A673 (cell line): ENCODE measurements at places on chromosomes 16 and 17. TPM values are rescaled to one million over a fixed set of nuclear protein-coding genes. Genes with fewer than 3 reads are reported as not detected.

DNA sequence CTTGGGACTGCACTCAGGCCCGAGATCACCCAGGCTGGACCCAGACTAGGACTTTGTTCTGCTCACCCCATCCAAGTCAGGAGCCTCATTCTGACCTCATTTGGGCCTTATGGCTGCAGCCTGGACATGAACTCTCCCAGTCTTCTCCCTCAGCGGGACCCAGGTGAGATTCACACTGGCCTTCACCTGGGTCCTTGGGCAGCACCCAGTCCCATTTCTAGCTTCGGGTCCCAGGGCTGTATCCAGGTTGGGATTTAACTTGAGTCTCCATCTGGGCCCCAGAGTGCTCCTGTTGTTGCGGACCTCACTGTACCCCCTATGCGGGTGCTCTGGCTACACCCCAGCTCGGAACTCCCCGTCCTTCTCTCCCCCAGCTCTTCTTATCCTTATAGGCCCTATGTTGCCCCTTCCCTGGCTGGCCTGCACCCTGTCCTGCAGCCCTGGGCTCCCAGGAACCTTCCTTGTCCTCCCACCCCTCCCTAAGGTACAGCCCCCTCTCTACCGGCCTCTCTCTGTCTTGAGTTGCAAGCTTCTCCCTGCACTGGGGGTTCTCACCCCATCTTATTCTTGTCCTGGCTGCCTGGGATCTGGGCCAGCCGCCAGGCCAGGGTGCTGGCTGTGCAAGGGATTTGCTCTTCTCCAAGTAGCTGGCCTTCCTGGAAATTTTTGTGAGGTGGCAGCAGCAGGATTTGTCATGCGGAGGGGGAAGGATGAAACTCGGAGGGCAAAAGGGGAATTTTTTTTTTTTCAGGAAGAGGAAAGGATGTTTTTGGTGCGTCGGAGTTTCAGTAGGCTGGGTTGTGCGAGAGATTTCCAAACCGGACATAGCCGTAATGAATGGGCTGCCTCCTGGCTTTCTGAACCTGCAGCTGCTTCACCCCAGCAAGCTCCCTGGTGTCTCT lies 904 bp downstream of the MAP2K3 start:
- H3K27me3 ChIP-seq: no peaks in the 10 kb centered on the region
- peak overlapping the region; percentile 88 for H3K4me3 ChIP-seq
- peak; percentile 30 for DNase-seq
- H3K4me1 ChIP-seq: peaks cover 36% of the 10 kb centered on the region
- peak overlapping the region; percentile 94 for H3K27ac ChIP-seq
- no peaks in the 10 kb centered on the region for H3K36me3 ChIP-seq

- H3K4me1 ChIP-seq: peaks cover under 1% of the 10 kb centered on the region
- H3K27ac ChIP-seq: no peak overlapping the region
- H3K36me3 ChIP-seq: peaks cover 93% of the 10 kb centered on the region
- DNase-seq: no peak
- no peaks in the 10 kb centered on the region for H3K27me3 ChIP-seq
- no peak overlapping the region for H3K4me3 ChIP-seq
These were observed 6.8 kb downstream of the ELOB start for GRCh38 chr16:2770057-2770951.

DNA sequence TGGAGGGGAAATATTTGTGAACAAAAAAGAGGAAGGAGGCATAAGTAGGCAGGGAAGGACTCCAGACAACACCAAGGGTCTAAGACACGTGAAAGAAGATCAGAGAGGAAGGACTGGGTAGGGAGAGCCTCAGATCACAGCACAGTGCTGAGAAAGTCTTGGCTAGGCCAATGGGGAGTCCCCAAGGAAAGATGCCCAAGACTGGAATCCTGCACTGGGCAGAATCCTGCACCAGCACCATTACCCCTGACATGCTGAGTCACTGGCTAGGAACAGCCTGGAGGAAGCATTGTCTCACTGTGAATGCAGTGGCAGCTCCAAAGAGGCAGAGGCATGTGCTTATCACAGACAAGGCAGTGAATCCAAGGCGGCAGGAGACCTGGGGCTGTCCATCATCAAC lies 19.2 kb downstream of the CLEC19A start:
- H3K4me1 ChIP-seq: no peaks in the 10 kb centered on the region
- no peak for DNase-seq
- H3K27ac ChIP-seq: no peak overlapping the region
- no peaks in the 10 kb centered on the region for H3K36me3 ChIP-seq
- no peak overlapping the region for H3K4me3 ChIP-seq

DNA sequence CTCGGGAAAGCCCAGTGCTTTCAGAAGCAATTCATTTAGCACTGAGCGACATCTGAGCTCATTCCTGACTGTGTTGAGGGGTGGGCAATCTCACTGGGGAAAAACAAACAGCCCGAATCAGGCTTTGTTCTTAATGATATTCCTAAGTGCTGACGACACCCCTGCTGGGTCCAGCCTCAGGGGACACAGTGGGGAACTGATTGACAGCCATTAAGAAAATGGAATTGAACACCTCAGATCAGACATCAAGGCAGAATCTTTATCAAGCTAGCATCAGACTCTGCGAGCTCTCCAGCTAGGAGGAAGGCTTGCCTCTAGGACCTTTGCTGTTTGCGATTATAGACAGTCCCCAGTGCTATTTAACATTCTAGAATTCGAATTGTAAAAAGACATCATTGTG lies 22.5 kb upstream of the LYRM9 start:
- H3K4me1 ChIP-seq: no peaks in the 10 kb centered on the region
- no peak overlapping the region for H3K27ac ChIP-seq
- H3K4me3 ChIP-seq: no peak overlapping the region

DNA sequence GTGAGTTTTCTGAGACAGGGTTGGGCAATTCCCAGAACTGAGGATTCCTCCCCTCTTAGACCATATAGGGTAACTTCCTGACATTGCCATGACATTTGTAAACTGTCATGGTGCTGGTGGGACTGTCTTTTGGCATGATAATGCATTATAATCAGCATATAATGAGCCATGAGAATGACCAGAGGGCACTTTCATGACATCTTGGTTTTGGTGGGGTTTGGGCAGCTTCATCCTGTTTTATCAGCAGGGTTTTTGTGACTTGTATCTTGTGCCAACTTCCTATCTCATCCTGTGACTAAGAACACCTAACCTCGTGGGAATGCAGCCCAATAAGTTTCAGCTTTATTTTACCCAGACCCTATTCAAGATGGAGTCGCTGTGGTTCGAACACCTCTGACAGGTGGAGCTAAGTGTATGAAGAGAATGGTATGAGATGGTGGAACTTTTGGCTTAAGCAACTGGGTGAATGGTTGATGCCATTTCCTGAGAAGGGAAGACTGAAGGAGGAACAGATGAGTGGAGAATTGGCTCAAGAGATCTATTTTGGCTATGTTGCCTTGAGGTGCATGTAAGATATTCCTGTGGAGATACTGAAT lies 217.3 kb downstream of the RAB11FIP4 start:
- H3K27me3 ChIP-seq: no peaks in the 10 kb centered on the region
- H3K27ac ChIP-seq: no peak overlapping the region
- H3K4me3 ChIP-seq: no peak overlapping the region

GRCh38 chr17:27920569-27920968 lies 27.4 kb upstream of the LYRM9 start:
- H3K4me3 ChIP-seq: no peak overlapping the region
- H3K27ac ChIP-seq: no peak overlapping the region
- no peak for DNase-seq
- H3K36me3 ChIP-seq: no peaks in the 10 kb centered on the region

DNA sequence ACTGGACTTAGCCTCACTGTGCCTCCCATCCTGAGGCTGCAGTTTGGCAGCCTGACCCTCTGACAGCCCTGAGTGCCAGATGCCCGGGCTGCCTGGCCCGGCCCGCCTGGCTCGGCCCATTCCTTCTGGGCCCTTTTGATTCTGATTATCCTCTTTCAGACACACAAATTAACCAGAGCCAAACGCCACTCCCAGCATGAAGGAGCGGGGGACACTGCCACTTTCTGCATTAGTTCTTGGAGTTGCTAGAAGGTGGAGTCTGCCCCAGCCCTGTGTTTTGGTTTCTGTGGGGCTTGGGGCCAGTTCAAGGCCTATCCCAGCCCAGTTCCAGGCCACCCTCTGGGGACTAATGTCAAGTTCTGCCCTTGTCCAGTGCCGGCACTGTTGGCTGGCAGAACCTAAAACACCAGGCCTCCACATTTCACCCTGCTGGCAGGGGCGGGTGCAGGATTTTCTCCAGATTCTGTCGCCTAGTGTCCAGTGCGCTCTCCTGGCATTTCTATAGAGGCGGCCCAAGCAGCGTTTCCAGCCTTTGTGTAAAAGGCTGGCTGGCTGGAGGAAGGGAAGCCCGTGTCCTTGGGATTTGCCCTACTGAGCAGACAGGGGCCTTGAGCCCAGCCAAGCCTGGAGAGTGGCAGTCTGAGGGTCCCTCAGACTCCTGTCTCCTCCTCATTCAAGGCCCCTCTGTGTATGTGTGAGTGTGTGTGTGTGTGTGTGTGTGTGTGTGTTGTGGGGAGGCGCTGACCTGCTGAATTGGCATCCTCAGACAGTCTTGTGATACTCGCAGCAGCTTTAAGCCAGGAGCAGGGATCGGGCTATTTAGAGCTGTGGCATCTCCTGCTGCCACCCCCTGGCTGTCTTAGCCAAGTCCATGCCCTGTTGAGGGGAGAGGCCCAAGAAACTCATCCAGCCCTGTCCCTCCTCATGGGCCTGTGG lies 21.4 kb downstream of the PLCD3 start:
- H3K4me3 ChIP-seq: no peak overlapping the region
- no peaks in the 10 kb centered on the region for H3K27me3 ChIP-seq
- H3K36me3 ChIP-seq: no peaks in the 10 kb centered on the region
- no peaks in the 10 kb centered on the region for H3K4me1 ChIP-seq

- H3K27ac ChIP-seq: peak overlapping the region; percentile 70
- peak overlapping the region; percentile 86 for H3K4me3 ChIP-seq
- H3K4me1 ChIP-seq: peaks cover 24% of the 10 kb centered on the region
- no peaks in the 10 kb centered on the region for H3K27me3 ChIP-seq
- H3K36me3 ChIP-seq: no peaks in the 10 kb centered on the region
These were observed 982 bp downstream of the DBNDD1 start for GRCh38 chr16:90018297-90018651.

- H3K27ac ChIP-seq: peak overlapping the region; percentile 79
- H3K4me1 ChIP-seq: peaks cover 36% of the 10 kb centered on the region
- H3K4me3 ChIP-seq: no peak overlapping the region
- H3K36me3 ChIP-seq: no peaks in the 10 kb centered on the region
- no peaks in the 10 kb centered on the region for H3K27me3 ChIP-seq
These were observed 389.2 kb upstream of the SALL1 start for GRCh38 chr16:51540259-51540658.

DNA sequence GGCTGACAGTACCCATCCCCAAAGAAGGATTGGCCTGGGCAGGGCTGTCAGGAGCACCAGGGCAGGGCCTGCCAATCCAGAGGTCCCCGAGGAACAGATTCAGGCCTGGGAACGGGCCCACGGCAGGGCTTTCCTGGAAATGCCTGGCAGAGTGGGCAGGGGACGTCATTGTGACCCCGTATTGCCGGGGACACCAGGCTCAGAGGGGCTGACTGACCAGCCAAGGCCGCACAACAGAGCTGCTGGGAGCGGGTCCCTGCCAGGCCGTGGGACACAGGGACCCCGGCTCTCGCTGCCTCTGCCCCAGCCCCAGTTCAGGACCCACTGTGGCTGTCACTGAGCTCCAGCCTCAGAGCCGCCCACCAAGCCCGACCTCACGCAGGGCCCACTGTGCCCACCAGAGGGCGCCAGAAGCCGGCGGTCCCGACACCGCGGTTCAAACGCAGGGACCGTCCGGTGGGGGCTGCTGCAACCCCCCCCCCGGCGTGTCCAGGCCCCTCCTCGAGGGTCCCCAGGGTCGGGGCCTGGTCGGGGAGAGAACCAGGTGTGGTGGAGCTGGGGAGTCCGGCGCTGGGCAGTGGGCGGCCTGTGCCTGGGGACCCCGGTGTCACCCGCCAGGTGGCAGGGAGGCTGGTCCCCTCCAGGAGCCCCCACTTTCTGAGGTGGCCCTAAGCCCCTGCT lies 15.2 kb upstream of the SSTR5 start:
- DNase-seq: peak; percentile 57
- no peak overlapping the region for H3K27ac ChIP-seq
- H3K36me3 ChIP-seq: no peaks in the 10 kb centered on the region
- H3K4me3 ChIP-seq: no peak overlapping the region
- H3K4me1 ChIP-seq: no peaks in the 10 kb centered on the region

GRCh38 chr16:88855176-88855575 lies 1.6 kb downstream of the GALNS start:
- H3K27ac ChIP-seq: no peak overlapping the region
- DNase-seq: no peak
- H3K4me1 ChIP-seq: peaks cover 3% of the 10 kb centered on the region
- H3K36me3 ChIP-seq: peaks cover 8% of the 10 kb centered on the region

GRCh38 chr17:81323411-81323868 lies 28.3 kb upstream of the SLC38A10 start:
- H3K4me1 ChIP-seq: peaks cover 4% of the 10 kb centered on the region
- H3K36me3 ChIP-seq: no peaks in the 10 kb centered on the region
- H3K27me3 ChIP-seq: no peaks in the 10 kb centered on the region
- H3K27ac ChIP-seq: no peak overlapping the region
- no peak for DNase-seq

DNA sequence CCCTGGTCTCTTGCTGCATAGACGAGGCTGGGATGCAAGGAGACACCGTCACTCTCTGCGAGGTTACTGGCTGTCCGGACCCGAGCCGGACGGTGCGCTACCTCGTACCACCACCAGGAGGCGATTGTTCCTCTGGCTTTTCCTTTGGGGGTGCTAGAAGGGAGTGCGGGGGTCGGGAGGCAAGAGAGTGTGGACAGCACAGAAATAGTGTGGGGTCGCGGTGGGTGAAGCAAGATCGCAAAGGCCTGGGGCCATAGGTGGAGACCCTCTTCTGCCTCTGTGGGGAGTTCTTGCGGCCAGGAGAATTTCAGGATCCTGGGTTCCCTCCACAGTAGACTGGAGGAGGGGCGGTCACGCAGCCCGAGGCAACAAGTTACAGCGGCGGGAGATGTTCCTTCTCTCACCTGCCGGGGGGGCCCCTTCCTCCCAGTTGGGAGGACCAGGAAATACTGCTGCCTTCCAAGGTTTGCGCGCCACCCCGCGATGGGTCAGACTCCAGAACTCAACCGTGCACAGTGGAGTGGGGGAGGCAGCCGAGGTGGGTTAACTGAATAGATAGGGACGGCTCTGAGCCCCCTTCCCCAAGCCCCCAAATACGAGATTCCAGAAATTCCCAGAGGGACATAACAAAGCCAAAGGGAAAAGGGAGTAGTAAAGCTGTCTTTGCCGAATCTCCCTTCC lies 6.9 kb downstream of the PHOSPHO1 start:
- no peak overlapping the region for H3K27ac ChIP-seq
- peaks cover 35% of the 10 kb centered on the region for H3K36me3 ChIP-seq
- peak; percentile 57 for DNase-seq
- no peaks in the 10 kb centered on the region for H3K27me3 ChIP-seq

Gene HES7
- 1.7 and 3.9 TPM in 2 replicates for total RNA-seq

Gene HSBP1
- 163 and 175 TPM in 2 replicates for total RNA-seq

Gene MKS1
- total RNA-seq: 28.1 and 38.7 TPM in 2 replicates

Gene ZG16
- not detected in 2 replicates for total RNA-seq

Gene MMP15
- total RNA-seq: 4.5 and 7.0 TPM in 2 replicates

Gene PMFBP1
- 0.42 and 1.2 TPM in 2 replicates for total RNA-seq

Gene GAST
- total RNA-seq: not detected in 2 replicates
